Right lung (tissue), 10 donors: ENCODE measurements at places on chromosomes 3 and 15.

DNA sequence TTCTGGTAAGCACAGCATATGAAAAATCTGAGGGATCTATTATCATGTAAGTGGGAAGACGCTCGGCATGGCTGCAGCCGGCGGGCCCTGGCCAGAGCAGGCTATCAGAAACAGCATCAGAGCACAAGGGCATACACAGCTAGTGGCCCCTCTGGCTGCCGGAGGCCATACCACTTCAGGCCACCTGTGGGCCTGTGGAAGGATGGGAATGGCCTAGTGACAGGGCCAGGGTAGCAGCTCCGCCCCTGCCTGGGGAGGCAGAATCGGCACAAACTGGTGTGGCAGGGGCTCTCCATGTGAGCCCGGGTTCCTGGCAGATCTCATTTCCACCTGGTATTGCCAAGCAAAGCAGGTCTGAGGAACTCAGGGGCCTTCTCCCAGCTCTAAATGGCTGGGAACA, 46.4 kb downstream of the SH3BP5 start:
- no peak for DNase-seq

DNA sequence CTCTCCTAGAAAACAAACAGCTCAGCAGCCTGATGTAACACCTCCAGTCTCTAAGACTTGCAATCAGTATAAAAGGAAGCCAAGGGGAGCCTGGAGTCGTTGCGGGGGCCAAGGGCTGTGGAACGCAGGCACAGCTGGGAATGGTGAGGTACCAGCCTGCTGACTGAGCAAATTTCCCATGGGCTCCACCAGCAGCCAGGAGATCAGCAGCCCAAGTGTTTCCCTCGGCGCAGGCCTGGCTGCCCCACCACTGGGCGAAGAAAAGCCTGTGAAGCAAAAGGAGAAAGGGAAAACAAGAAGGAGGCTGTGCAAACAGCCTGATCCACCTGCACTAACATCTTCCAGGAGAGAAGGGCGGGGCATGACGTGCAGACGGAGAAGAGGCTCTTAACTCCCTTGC, 155.3 kb downstream of the SHQ1 start:
- no peak for DNase-seq

DNA sequence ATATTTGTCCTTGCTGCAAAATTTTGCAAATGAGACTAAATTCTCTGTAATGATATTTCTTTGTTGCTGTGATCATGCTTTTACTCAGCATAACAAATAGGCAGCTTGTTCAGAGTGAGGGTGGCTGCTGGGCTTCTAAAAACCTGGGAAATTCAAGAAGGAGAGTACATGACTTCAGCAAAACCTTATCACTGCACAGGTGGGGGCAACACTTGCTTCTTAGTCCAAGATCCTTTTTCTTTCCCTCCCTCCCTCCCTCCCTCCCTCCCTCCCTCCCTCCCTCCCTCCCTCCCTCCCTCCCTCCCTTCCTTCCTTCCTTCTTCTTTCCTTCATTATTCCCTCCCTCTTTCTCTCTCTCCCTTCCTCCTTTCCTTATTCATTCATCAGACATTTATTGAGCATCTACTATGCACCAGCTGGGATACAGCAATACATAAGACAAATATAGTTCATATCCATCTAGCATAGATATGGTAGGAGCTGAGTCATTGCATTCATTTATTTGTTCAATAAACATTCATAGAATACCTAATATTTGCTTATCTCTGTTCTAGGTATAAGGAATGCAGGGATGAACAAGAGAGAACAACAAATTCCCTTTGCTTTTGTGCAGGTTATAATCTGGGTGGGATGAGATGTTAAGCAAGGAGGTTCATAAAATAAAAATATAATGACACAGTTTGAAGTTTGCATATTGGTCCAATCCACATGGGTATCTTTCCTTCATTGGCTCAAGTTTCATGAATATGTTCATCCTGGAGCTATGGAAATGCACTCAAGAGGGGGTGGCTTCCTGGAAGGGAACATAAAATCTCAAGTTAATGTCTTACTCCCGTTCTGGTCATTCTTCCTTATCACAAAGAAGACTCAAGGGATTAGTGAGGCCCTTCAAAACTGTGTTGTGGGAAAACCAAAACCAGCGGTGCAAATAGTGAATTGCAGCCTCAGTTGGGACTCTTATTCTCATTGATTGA, 210.7 kb downstream of the PDCD6IP start:
- no peak for DNase-seq

GRCh38 chr3:165523801-165524200, 313.4 kb downstream of the BCHE start:
- no peak for DNase-seq

DNA sequence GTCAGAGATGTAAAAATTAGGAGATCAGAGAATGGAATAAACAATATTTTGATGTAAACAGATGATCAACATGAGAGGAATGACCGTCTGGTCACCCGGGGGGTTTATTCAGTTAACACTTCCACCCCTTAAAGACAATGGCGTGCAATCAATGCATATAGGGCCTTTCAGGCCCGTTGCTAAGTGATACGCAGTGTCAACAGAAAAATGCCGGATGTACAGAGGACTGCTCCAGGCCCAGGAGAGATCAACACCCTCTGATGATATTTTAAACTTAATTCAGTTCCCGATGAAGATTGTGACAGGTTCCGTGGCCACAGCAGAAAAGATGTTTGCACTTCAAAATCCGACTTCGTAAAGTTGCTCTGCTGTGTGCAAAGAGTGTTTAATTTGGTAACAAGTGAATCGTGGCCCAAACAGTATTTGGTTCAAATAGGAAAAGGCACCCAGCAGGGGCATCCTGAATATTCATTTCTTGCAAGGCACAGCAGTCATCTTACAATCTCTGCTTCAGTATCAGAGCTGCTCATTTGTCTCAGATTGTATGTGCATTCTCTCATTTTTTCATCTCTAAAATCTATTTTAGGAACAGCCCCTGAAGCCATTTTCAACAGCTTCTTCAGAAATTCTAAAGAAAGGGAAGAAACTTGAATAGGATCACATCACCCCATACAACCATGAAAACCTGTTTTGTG, 72.6 kb downstream of the FOXB1 start:
- DNase-seq, result no peak

DNA sequence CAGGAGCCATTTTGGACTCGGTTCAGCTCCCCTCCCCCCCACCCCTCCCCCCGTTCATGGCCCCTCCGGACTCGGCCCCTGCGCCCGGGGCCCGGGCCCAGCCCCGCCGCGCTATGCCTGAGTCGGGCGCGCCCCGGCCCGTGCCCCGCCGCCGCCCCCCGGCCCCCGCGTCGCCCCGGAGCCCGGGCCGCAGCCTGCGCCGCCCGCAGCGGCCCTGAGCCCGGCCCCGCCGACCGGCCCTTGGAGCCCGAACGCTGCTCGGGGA, 155 bp downstream of the ACVR2B start:
- DNase-seq, result no peak

DNA sequence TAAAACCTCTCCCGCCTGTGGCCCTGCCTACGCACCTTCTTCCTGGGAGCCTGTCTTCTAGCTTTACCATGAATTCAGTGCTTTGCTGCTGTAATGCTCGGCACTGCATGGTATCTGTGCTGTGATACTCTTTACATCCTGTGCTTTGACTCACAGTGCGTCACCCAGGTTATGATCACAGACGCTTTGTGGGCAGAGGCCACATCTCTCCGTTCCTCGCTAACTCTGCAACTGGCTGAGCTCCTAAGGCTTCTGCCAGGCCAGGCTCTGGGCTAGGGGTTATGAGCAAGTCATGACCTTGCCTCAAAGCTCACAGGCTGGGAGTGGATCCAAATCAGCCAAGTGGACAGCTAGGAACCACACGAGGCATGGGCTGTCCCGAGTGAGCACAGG, 23.2 kb downstream of the SPTBN5 start:
- no peak for DNase-seq

GRCh38 chr3:55521064-55521737, 34.1 kb upstream of the WNT5A start:
- no peak for DNase-seq

DNA sequence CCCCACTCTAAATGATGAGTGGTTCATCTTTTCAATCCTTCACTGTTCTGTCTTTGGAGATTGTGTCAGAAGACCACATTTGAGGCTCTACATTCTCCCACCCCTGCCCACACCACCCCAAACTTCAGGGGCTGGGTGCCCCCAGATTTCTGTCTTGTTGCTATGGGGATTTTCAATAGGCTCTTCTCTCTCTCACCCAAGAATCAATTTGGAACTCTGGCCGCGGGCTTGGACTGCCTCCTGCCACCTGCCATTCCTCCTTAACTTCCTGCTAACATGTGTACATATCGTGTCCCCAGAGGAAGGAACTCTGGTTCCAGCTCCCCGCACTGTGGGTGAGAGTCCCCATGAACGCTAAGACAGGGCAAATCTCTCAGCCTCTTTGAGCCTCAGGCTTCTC, 67.4 kb upstream of the LARS2 start:
- DNase-seq, result no peak

GRCh38 chr15:29873264-29873663, 51.0 kb upstream of the TJP1 start:
- no peak for DNase-seq

GRCh38 chr3:105847452-105847851, 21.4 kb downstream of the CBLB start:
- no peak for DNase-seq

DNA sequence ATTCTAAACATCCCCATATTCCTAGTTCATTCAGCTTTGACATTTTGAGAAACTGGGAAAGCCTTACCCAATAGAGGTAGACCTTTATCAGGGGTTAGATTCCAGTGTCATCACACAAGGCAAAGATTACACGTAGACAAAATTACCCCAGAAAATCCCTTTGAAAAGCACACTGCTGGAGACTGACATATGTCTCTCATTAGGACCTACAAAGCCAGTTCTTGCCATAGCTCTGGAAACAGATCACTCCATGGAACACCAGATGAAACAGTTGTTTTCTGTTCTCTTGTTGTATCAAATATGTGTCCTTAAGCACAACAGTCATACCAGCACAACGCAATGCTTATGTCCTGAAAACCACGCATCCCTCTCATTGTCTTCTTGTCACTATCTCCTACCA, 44.7 kb downstream of the RARB start:
- DNase-seq, result no peak

GRCh38 chr3:64932666-64933342, 245.0 kb upstream of the ADAMTS9 start:
- DNase-seq, result no peak

DNA sequence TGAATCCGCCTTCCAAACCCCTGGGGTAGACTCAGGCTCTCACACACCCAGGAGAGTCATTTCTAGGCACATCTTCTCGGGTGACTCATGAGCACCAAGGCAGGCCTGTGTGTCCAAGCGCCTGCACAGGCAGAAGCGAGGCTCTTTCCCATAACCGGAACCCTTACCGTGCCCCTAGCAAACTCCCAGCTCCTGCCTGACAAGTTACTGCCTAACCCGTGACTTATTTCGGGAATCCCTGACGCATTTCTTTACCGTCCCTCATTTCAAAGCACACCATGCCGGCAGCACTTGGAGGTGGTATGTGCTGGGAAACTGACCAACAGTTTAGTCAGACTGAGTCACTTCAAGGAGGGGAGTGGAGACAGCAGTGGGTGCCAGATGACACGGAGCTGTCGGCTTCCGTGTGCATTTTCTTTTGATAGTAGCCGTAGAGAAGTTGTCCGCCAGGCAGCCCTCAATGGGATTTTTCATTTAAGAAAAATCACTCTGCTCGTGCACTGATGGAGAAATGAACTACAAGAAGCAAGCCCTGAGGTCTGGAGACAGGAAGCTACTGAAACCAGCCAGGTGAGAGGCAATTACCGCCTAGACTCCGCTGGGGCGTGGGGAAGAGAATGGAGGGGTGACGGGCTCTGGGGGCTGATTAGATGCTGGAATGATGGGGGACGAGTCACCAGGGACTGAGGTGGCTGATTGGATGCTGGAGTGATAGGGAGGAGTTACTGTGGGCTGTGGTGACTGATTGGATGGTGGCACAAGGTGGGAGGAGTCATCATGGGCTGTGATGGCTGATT, 17.3 kb upstream of the HRH1 start:
- no peak for DNase-seq

- DNase-seq, result no peak
Measured at GRCh38 chr3:172461530-172462138, 13.4 kb upstream of the GHSR start.

GRCh38 chr3:38824349-38824748, 8.3 kb upstream of the SCN10A start:
- no peak for DNase-seq

DNA sequence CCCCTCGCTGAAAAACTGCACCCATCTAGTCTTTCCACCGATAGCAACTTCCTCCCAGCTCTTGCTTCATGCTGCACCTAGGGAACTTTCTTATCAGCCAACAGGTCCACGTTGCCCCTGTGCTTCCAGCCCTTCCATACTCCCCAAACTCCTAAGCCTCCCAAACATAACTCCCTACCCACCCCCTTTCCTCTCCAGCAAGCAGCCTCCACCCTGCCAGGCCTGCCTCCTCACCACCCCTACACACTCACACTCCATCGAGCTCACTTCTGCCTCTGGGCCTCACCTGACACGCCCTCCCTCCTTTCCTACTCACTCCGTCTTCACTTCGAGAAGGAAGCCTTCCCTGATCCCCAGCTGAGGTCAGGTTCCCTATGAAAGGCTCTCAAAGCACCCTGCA, 8.1 kb downstream of the INSYN1 start:
- DNase-seq, result no peak

GRCh38 chr15:66955871-66956585, 109.4 kb upstream of the SMAD3 start:
- no peak for DNase-seq

- DNase-seq, result no peak
Measured at GRCh38 chr3:149625795-149626194, 32.0 kb downstream of the WWTR1 start.

GRCh38 chr3:193620650-193621049, 27.6 kb downstream of the OPA1 start:
- no peak for DNase-seq

DNA sequence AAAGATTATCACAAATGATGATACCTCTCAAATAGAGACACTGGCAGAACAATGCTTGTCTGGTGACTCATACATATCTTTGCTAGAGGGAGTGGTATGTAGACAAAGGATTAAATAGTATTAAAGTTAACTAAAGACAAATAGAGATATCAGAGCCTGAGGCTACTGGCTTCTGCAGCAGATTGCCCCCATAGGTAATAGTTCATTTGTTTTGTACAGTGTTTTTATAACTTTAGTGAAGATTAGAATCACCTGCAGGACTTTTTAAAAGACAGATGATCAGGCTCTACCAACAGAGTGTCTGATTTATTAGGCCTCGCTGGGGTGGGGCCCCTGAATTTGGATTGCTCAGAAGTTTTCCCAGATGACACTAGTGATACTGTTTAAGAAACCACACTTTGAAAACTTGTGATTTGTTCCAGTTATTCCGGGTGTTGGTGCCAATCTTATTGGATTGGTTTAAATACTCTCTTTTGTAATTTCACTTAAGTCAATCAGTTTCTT, 96.4 kb downstream of the NAALADL2 start:
- DNase-seq, result no peak

DNA sequence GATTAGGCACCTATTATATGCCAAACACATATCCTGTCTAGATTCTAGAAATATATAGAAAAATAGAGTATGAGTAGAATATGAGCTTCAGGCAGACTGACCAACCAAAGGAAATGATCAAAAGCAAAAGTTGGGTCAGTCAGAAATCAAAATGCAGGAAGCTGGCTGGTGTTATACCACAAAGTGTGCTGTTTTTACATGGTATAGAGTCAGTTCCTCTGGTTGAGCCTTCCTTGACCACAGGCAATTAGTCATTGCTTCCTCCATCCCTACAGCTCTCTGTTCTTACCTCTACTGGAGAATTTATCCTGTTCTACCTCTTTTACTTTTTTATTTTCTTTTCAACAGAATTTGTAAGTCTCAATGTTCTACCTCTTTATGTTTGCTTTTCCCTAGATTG, 149.8 kb downstream of the TMCO5A start:
- no peak for DNase-seq

GRCh38 chr3:77014226-77014625, 25.7 kb upstream of the ROBO2 start:
- DNase-seq, result no peak

- no peak for DNase-seq
Measured at GRCh38 chr15:58611731-58612676, 137.5 kb downstream of the ADAM10 start.
